ENCODE measurements at places on chromosomes 11 and 22. TPM values are rescaled to one million over a fixed set of nuclear protein-coding genes. Genes with fewer than 3 reads are reported as not detected.
A peak's percentile ranks its signal among the peaks of the same experiment; 100 is the strongest.

- H3K27me3 ChIP-seq: no peaks in the 10 kb centered on the region
- peak overlapping the region; percentile 89 for H3K4me3 ChIP-seq
- no peak for DNase-seq
- no peaks in the 10 kb centered on the region for H3K4me1 ChIP-seq
- H3K36me3 ChIP-seq: no peaks in the 10 kb centered on the region
Measured at GRCh38 chr11:108009497-108010370, 1.0 kb downstream of the CUL5 start.

GRCh38 chr11:26904132-26904531, 89.8 kb upstream of the FIBIN start:
- DNase-seq: no peak
- no peaks in the 10 kb centered on the region for H3K27me3 ChIP-seq
- no peaks in the 10 kb centered on the region for H3K36me3 ChIP-seq
- no peaks in the 10 kb centered on the region for H3K4me1 ChIP-seq

DNA sequence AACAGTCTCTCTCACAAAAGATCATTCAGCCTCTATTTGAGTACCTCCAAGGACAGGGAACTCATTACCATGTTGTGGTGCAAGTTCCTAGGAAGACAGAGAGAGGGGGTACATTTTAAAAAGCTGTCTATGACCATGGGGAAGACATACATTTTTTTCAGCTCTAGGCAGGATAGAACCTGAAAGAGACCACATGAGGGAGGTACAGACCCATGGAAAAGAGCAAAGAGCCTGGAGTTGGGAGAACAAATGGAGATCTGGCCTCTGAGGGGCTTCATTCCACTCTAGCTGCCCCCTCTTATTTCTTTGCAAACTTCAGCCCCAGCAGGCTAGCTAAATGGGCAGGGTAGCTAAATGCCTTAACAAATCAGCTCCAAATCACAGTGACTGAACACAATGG, 36.3 kb downstream of the KCNC1 start:
- DNase-seq: no peak
- H3K4me1 ChIP-seq: no peaks in the 10 kb centered on the region
- no peaks in the 10 kb centered on the region for H3K36me3 ChIP-seq
- no peaks in the 10 kb centered on the region for H3K27me3 ChIP-seq
- no peak overlapping the region for H3K27ac ChIP-seq

GRCh38 chr22:29343313-29343805, 27.9 kb upstream of the RASL10A start:
- H3K36me3 ChIP-seq: peaks cover 20% of the 10 kb centered on the region
- H3K4me1 ChIP-seq: peaks cover 14% of the 10 kb centered on the region
- no peak overlapping the region for H3K4me3 ChIP-seq
- no peak overlapping the region for H3K27ac ChIP-seq

GRCh38 chr11:16154715-16155396, 201.5 kb downstream of the SOX6 start:
- H3K27ac ChIP-seq: no peak overlapping the region
- no peak for DNase-seq
- H3K27me3 ChIP-seq: no peaks in the 10 kb centered on the region
- H3K4me3 ChIP-seq: no peak overlapping the region

DNA sequence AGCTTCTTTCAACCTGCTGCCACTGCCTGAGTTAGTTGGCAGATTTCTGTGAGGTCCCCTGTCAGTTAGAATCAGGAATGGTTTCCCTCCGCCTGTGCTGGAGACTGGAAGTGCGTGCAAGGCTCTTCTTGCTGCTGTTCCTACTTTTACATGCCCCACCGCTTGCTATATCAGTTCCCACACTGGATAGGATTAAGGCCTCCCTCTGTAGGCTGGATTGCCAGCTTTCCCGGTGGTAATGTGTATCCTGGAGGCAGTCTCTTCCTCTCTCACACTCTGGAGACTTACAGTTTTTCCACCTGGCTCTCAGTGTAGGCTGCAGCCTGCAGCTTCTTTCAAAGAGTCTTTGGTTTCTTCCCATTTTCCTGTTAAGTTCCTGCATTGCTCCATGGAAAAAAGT, 66.5 kb downstream of the ARHGAP42 start:
- H3K4me1 ChIP-seq: no peaks in the 10 kb centered on the region
- H3K4me3 ChIP-seq: no peak overlapping the region
- no peak for DNase-seq
- H3K27ac ChIP-seq: no peak overlapping the region

DNA sequence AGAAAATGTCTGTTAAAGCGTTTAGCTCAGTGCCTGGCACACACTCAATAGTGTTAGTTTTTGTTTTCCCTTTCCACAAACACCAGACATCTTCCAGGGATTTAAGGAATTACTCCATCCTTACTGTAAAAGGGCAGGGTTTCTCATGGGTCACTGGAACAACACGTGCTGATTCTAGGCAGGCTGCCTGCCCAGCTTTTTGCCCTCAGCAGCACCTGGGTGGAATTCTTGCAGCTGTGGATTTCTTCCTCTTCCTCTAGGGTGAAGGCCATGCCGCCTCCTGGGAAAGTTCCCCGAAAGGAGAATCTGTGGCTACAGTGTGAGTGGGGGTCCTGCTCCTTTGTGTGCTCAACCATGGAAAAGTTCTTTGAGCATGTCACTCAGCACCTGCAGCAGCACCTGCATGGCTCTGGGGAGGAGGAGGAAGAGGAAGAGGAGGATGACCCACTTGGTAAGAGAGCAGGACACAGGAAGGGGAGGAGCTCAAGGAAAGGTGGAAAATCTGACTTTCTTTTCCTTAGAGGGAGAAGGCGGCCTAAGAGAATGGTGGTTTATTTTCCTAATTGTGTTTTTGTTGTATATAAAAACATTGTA, 5.4 kb downstream of the HINFP start:
- no peaks in the 10 kb centered on the region for H3K27me3 ChIP-seq
- H3K4me3 ChIP-seq: no peak overlapping the region

DNA sequence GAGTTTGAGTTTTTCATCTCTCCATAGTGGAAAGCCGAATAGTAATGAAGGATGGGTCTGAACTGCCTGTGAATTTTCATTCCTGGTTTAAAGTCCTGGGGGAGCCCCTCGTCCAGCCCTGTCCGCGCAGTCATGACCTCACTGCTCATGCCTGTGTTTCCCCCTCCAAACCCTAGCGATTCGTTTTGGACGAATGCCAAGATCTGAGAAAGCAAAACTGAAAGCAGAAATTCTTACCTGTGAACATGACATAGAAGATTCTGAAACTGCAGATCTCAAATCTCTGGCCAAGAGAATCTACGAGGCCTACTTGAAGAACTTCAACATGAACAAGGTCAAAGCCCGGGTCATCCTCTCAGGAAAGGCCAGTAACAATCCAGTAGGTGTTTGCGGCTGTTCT, 30.5 kb downstream of the CDPF1 start:
- peaks cover 11% of the 10 kb centered on the region for H3K36me3 ChIP-seq
- no peak overlapping the region for H3K27ac ChIP-seq
- no peak overlapping the region for H3K4me3 ChIP-seq
- no peak for DNase-seq

DNA sequence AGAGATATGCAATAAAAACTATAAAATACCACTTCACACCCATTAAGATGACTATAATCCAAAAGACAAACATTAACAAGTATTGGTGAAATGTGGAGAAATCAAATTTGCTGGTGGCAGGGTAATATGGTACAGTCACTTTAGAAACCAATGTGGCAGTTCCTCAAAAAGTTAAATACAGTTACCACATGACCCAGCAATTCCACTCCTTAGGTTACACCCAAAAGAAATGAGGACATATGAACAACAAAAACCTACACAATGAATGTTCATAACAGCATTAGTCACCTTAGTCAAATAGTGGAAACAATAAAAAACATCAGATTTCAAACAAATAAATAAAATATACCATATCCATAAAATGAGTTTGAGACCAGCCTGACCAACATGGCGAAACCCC, 52.6 kb downstream of the RDX start:
- no peaks in the 10 kb centered on the region for H3K4me1 ChIP-seq
- H3K27me3 ChIP-seq: no peaks in the 10 kb centered on the region
- H3K36me3 ChIP-seq: no peaks in the 10 kb centered on the region
- no peak for DNase-seq
- H3K4me3 ChIP-seq: no peak overlapping the region

Gene GSTT2B
- total RNA-seq: 16.2 TPM

Gene ANAPC15
- 28.9 TPM for total RNA-seq

Gene ZFPL1
- 61.6 TPM for total RNA-seq

Gene CSNK2A3
- 3.0 TPM for total RNA-seq

Gene SLC37A2
- total RNA-seq: 13.3 TPM

Gene AIFM3
- 1.8 TPM for total RNA-seq

Gene FOLR1
- total RNA-seq: 8.9 TPM

Measured in prostate gland (tissue), 2 donors.